Left hindlimb (tissue), 1 donor: ENCODE measurements at places on chromosomes 13 and 19.

DNA sequence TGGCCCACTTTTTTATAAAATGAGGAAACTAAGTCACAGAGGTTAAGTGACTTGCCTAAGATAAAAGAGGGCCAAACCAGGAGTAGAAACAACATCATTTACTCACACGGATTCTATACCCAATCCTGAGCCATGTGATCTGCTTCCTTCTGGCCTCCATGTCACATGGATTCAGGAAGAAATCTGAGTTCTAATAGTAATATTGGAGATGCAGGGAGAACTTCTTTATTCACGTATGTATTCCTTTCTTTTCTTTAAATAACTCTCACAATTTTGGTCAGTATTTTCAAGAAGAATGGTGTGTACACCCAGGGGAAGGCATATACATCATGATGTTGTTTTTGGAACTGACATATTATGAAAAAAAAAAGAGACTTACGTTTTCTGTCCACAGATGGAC is 1.8 kb downstream of the POSTN start:
- no peak for DNase-seq

DNA sequence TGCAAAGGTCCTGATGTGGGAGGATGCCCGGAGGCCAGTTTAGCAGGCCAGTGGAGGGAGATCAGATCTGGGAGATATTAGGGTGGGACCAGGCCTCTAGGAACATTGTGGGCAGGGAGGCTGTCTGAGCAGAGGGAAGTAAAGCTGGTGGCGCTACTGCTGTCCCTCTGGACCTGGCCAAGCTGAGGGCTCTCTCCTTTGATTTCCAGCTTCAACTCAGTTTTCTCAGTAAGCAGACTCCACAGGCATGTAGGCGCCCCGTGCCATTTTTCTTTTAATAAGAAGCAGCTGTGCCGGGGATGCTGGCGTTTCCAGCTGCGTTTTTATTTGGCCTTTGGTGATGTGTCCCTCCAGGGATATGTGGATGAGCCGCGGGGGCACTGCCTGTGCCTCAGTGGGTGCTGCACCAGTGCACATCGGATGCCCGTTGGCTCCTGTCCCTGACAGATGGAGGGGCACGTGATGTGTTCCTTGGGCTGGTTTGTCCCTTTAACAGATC is 6.7 kb downstream of the DNM2 start:
- no peak for DNase-seq

DNA sequence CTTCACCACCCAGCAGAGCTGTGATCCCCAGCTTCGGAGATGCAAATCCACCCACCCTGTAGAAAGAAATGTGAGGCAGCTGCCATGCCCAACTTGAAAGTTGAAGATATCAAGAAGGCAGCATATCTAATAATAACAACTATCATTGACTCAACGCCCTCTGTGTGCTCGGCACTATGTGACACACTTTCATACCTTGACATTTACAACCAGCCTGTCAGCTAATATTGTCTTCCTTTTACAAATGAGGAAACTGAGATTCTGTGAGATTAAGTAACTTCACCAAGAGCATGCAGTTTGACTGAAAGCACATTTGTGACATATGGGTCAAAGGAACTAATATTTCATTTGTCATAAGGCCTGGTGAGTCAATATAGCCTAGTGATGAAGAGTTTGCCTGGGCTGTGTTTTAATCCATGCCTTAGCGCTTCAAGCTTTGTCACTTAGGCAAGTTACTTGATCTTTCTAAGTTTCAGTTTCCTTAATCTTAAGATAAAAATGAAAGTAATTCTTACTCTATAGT is 137.0 kb downstream of the FLT1 start:
- no peak for DNase-seq

DNA sequence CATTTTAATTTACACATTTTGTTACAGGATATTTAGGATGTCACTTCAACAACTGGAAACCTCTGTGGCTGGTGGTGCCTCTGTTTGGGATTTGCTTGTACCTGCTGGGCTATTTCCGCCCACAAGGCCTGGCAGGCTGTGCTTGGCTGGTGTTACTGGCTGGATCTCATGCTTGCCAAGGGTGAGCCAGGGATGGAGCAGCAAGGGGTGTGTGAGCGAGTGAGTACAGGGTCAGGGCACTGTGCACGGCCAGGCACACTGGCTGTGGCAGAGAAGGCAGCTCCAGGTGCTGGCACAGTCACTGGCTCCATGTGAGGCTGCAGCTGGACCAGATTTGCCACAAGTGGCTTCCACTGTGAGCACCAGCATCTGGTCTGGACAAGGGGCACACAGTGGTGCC is 1254.8 kb downstream of the SLITRK5 start:
- DNase-seq, result no peak

GRCh38 chr13:66528180-66528579 is 702.0 kb downstream of the PCDH9 start:
- no peak for DNase-seq

DNA sequence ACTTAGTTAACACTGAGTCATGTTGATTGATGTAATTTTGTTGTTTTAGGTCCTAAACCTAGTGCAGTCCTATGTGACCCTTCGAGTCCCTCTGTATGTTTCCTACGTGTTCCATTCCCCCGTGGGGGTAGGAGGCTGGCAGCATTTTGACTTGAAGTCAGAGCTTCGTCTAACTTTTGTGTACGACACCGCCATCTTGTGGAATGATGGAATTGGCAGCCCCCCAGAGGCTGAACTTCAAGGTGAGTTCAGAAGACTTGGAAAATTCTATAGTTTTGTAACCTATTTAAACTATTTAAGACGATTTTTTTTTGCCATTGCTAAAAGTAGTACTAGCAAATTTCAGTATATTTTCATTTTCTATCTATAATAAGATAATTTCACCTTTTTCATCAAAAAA is 117.9 kb downstream of the STOML3 start:
- no peak for DNase-seq

DNA sequence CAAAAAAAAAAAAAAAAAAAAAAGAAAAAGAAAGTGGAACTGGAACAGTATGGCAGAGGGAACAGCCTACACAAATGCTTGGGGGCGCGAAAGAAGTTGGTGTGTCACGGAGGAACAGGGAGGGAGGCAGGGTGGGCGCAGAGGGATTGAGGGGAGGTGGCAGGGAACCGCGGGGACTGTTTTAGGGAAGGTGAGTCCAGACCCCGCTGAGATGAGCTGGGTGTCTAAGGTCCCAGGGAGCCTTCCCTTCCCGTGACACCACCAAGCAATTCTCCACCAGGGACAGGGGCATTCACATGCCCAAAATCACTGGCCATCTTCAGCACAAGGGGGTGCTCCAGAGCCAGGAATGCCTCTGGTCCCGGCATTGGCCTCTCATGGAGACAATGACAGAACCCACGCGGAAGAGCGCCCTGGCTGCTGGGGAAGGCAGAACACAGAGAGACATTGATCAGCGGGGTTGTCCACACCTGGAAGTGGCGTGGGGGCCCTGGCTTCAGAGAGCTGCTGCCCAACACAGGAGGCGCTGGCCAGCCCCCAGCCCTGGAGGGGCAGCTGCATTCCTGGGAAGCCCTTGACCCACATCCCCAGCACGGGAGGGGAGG is 6.9 kb downstream of the PEAK3 start:
- peak; percentile 73 for DNase-seq

DNA sequence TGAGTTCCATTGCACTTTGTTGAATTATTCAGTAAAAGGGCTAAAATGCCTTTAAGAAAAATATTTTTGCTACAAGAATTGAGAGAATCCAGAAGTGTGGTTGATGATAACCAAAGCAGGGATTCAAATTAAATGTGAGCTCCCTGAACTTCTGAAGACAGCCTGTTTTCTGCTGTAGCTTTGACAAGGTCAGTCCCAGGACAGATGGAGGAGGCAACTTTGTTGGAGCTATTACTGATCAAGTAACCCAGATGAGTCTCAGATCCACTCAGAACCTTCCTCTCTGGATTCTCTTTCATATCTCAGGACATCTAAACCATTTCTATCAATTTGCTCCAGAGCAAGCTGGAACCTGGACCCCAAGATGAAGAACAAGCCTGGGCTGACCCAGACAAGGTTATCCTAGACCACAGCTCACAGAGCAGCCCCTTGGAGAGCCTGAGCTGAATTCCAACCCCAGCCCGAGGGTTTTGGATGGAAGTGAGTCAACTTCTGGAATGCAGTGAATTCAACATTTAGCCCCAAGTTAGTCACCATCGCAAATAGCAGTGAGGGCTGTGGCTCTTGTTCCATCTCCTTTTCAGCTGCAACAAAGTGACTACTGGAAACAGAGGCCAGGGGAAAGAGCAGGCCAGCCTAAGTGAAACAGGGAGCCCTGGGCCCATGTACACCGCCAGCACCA is 137.8 kb upstream of the TSC22D1 start:
- no peak for DNase-seq

GRCh38 chr13:41835871-41836270 is 125.0 kb downstream of the VWA8 start:
- DNase-seq, result no peak

DNA sequence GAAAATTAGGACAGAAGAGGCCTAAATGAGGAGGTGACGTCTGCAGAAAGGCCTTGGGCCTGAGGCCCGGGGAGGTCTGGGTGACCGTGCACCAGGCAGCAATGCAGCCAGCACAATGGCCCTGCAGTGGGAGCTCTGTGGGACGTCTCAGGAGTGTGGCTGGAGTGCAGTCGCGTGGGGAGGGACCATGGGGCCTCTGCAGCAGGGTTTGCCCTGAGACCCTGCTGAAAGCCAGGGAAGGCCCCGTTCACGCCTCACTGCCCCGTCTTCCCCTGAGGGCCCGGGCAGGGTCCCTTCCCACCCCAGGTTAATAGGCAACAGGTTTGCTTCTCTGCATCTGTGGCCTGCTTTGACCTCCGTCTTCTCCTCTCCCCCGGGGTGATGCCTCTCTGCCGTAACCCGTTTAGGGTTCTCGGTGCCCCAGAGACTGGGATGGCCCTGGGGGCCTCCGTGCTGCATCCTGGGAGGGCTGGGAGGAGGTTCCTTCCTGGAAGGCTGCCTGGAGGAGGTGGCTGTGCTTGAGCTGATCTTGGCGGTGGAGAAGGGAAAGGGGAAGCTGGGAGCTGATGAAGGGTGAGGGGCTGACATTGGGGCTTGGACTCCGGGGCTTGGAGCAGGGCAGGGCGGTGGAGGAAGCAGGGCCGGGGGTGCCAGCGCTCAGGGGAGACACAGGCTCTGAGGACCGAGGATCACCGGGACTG is 9.7 kb downstream of the PALM start:
- no peak for DNase-seq

GRCh38 chr13:113864273-113864890 is 506 bp upstream of the GAS6 start:
- peak; percentile 29 for DNase-seq

- no peak for DNase-seq
Measured at GRCh38 chr13:63117710-63118109, 1702.1 kb upstream of the PCDH20 start.

DNA sequence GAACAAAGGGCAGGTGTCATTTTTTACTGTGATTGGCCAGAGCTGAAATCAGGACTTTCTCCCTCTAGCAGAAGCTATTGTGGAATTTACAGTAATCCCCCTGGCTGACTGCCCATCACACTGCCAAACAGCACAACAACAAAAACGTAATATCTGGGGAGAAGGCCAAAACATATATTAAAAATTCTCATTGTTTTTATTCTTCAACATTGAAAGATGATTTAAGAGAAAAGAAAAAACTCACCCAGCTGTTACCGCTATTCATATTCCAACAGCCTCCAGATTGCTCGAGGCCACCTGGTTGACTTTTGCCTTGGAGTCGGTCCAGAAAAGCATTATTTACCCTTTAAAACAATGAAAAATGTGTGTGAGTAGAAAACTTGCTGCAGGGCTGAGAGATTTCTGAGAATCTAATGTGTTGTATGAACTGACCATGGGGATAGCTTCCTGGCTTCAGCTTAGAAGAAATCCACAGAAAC is 97.2 kb downstream of the EPSTI1 start:
- DNase-seq, result peak; percentile 66
